Pancreas (tissue), 10 donors: ENCODE measurements at places on chromosomes 13 and 19.

DNA sequence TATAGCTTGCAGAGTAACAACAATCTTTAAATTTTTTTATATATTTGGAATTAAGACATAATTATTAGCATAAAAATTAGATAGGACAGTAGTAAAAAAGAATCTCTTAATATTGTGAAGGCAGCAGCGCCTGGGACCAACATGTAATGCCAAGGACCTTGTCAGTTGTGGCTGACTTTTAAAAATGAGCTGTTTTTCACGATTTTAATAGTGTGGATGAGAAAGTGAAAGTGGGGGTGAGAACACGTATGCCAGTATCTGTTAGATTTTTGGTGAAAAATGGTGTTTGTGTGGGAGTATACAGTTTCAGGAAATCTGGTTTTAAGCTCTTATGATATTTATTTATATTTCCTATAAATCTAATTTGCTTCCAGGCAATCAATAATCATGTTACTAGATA, 125.2 kb downstream of the LMO7 start:
- no peak for DNase-seq

DNA sequence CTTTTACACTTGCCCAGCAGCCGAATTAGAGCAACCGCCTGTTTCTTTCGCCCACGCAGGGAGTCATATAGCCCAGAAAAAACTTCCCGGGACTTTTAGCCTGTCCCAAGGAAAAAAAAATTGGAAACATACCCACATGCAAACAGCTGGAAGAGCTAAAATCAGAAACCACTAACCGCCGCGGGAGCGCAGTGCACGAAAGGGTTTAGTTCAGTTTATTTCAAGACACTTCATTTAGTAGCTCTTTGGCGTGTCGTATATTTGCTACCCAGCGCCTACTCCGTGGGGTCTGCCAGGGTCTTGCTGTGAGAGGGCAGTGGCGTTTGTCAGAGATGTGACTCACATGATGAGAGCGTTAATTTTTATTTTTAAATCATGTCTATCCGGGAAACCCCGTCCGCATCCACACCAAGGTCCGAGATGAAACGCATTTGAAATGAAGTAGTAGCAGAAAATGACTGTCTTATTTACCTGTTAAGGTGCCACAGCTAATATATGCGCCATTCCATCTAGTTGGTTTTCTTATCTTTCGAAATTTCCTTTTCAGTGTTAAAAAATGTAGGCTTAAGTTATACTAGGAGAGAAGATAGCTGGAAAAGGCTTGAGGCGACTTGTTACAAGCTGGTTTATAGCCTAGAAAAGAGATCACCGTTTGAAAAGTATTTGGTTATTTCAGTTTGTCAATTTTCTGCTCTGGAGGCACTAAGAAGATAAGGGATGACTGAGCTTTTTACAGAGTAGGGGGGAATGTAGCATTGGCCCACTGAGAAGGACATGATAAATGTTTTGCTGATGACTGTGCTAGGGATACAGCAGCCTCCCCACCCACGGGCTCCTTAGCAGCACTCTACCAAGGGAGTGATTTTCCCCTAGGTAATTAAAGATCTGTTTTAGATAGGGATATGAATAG, 1.7 kb downstream of the KLF5 start:
- DNase-seq = peak; percentile 62

DNA sequence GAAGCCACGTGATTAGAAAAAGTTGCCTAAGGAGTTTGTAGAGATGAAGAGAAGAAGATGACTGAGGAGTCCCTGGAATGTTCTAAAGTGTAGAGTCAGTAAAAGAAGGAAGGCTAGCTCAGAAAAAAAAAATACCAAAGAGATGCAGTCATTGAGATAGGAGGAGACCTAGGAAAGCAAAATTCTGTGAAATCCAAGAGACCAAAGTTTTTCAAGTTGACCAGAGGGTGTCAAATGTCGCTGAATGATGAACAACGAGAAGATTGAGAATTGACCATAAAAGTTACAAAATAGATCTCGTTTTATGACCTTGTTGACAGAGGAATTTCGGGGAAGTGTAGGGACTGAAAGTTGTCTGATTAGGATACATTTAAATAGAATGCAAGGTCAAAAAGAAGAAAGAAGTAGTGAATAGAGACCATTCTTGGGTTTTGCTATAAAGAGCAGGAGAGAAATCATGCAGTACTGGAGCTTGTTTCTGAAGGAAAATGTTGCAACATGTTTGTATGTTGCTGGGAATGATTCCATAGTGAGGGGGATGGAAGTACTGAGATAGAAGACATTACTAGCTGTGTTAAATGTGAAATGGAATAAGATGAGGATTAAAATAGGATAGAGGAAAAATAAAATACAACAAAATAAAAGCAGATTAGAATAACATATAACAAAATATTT, 30.2 kb upstream of the HTR2A start:
- DNase-seq = no peak

GRCh38 chr19:12913011-12913561, 6.0 kb downstream of the SYCE2 start:
- peak; percentile 64 for DNase-seq
